ENCODE measurements at places on chromosomes 4 and X. TPM values are rescaled to one million over a fixed set of nuclear protein-coding genes. Genes with fewer than 3 reads are reported as not detected.
A peak's percentile ranks its signal among the peaks of the same experiment; 100 is the strongest.

Gene GNL3L
- total RNA-seq = 43.7 TPM

Gene FAM114A1
- 0.33 TPM for total RNA-seq

Gene GAGE12F
- not detected for total RNA-seq

Gene GPM6B
- total RNA-seq = not detected

Gene SPANXB1
- not detected for total RNA-seq

DNA sequence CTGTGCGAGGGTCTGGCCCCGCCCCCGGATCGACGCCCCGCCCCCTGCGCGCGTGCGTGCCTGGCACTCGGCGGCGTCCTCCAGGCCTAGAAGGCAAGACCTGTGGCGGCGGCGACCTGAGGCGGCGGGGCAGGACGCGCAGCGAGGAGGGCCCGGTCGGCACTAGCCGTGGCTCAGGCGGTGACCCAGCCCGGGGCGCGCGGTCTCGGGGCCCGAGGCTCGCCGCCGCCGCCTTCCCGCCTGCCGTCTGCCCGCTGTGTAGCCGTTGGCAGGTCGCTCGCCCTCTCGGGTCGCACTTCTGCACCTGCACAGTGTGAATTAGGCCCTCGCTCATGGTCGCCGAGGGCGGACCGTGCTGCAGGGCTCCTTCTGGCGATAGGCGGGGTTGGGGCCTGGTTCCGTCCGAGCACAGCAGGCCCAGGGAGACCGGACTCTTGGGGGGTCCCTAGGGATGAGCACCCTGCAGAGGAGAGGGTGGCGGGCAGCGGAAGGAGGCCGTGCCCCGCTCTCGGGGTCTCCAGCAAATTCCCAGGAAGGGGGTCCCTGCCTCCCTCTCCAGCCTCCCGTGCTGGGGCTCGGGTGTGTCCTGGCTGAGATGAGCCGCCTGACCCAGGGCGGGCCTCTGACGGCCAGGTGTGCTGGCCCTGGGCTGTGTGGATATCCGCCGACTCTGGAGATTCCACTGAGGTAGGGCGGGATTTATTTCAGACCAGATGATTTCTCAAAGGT is 557 bp upstream of the FAM53A start:
- peak; percentile 99 for DNase-seq

DNA sequence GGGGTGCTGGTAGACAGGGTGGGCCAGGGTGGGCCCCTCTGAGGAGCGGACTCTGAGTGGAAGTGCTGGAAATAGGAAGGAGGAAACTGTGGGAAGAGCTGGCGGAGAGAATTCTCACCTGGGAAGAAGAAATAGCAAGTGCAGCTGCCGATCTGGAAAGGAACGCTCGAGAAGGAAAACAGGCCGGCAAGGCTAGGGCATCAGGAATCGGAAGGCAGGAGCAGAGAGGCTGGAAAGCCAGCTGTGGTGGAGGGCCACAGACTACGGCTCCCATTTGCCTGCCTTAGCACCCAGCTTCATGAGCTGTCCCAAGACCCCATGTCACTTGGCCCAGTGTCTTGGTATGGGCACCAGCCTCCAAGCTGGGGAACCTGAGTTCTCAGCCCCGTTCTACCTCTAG is 37.3 kb downstream of the DCTD start:
- DNase-seq = no peak

DNA sequence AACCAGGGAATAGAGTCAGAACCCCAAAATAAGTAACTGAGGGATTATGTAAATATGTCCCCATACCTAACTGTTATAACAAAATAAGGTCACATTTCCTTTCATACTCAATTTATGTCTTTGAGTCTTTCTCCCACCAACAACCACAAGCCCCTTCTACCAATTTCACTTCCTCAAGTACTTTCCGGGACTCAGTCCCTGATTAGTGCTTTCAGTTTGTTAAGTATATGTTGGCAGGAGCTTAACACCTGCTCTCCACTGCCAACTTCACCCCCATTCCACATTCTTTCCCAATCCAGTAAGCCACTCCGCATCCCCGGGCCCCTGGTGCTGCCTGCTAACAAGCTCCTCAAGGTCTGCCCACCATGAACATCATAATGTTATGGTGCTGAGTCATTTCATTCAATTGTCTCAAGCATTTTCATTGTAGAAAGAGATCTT is 71.3 kb upstream of the SPRY1 start:
- DNase-seq = no peak

DNA sequence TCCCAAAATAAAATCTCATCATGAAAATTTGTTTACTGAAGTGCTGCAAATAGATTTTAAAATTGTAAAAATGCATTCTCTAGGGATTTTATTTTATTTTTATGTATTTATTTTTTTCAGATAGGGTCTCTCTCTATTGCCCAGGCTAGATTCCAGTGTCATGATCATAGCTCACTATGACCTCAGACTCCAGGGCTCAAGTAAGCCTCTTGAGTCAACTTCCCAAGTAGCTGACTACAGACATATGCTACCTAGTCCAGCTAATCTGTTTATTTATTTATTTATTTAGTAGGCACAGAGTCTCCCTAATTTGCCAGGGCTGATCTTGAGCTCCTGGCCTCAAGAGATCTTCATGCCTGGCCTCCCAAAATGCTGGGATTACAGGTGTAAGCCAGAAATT is 317.7 kb upstream of the ANXA10 start:
- DNase-seq = no peak

GRCh38 chr4:158094413-158095134 is 78.3 kb downstream of the GASK1B start:
- no peak for DNase-seq

DNA sequence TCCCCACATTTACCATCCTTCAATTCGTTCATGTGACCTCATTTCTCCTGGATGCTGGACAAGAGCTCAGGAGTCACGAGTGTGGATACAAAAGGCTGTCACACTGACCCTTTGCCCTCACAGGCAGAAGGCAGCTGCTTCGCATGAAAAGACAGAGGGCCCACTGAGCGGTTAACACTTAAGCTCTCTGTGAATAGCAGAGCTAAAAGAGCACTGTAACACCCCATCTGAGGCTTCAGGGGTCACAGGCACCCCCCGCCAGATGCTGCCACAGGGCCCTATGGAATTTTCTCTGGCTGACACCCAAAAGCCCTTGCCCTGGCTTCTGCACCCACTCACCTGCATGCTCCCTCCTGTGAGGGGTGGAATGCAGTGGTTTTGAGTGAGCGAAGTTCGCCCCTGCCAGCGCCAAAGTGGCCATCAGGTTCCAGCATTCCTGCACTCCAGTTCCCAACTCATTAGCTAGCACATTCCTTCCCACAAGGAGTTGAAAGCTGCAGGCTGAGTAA is 360.9 kb downstream of the PPP3CA start:
- DNase-seq = no peak

DNA sequence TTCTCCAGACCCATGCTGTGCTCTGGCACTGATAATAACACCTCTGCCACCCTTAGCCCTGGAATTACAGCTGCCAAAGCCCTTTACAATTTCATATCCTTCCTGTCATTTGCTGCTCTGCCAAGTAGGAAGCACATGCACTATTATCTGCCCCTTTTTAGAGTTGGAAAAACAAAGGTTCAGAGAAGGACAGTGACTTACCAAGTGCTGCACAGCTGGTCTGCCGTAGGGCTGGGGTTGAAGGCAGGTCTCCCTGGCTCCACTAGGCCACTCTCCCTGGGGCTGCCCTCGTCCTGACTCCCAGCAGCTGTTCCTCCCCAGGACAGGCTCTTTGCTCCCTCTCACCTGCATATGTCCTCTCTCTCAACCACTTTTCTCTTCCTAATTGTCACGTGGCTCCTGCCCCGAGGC is 73.4 kb downstream of the ANAPC4 start:
- DNase-seq = no peak

- DNase-seq = no peak
These were observed 57.3 kb downstream of the KLF8 start for GRCh38 chrX:56289449-56289848.

DNA sequence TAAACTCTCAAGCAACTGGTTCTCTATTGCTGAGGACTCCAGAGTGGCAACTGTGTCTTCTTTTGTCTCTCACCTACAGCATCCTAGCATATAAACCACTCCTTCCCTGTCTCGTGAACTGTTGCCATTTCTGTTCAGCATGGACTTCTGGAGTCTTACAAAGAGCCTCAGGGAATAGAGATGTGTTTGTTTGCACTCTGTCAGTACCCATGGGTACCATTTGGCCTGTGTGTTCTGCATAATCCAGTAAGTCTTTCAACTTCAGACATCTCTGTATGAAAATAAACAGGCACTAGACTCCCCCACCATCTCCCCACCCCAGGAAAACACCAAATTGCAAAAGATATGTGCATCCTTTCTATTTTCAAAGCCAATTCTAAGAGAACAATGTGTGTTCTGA is 1351.6 kb upstream of the PABPC4L start:
- no peak for DNase-seq

- no peak for DNase-seq
These were observed 70.6 kb downstream of the DHX15 start for GRCh38 chr4:24513718-24514117.

- DNase-seq = no peak
These were observed 21.0 kb upstream of the TMSB15B start for GRCh38 chrX:103941201-103941975.

DNA sequence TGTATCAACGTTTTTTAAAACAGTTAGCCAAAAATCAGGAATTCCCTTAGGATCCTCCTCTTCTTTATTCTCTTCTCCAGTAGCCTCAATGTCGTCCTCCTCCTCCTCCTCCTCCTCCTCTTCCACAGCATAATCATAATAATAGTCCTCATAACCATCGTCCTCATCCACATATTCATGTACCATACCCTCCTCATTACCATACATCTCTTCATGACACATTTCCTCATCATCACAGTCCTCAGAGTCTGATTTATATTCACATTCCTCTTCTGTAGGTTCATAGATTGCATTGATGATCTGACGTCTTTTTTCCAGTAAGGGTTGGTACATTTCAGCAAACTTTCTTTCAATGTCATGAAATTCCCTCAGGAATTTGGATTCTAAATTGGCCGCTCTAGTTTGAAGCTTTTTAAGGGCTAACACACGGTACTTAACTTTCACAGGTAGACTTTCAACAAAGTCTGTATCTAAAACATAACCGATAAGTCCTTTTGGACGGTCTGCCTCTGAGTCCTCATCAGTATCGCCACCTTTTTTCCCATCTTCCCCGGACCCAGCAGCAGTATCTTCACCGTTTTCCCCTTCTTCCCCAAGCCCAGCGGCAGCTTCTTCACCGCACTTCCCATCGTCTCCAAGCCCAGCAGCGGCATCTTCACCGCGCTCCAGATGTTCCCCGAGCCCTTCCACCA is 771 bp downstream of the NAP1L2 start:
- DNase-seq = no peak

DNA sequence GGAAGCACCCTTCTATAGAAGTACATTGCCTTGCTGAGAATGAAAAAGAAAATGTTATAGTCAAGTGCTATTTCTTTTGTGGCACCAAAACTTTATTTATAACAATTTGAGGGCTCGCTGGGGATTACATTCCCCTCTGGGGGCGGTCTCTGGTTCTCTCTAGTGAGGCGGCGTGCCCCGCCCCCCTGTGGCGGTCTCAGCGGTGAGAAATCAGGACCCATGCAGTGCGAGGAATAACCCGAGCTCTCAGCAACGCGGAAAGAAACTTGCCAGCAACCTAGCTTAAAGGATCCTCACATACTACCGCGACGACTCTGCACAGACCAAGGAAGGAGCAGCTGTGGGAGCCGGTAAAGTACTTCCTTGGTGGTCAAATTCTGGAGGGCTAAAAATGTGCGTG is 83.4 kb upstream of the SHISA3 start:
- DNase-seq = no peak

- no peak for DNase-seq
These were observed 137.7 kb downstream of the PDS5A start for GRCh38 chr4:39840027-39840426.

DNA sequence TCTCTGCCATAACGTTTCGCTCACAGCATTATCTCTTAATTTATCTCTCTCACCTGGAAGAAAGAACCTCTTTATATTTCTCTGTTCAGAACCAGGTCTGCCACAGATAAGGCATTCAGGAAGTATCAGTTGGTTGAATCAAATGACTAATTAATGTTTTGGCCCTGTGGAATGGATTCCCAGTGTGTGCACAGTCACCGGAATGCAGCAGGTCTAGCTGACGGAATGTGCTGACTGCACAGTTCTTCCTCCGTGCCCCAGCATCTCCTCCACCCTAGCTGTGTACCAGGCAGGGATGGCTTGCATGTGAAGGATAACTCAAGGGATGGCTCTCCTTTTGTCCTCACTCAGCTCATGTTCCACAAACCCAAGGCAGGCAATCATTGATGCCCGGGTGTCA is 141.8 kb upstream of the MSX1 start:
- no peak for DNase-seq
